ENCODE measurements at places on chromosomes 1 and 21.

DNA sequence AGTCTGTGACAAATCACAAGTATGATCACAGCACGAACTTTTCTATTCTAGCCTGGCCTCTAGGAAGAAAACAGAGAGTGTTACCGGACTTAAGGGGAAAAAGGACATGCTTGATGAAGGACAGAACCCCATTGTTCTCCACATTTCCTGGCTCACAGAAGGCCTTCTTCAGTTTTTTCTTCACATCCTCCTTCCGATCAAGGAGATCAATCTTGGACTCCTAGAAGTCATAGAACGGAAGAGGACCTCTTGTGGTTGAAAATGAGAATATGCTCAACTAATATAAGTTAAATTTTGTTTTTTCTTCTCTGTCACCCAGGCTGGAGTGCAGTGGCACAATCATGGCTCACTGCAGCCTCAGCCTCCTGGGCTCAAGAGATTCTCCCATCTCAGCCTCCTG lies 30.3 kb downstream of the YARS1 start:
- no peak for DNase-seq

- DNase-seq, result no peak
Measured at GRCh38 chr1:119002028-119002686, 14.0 kb upstream of the TBX15 start.

DNA sequence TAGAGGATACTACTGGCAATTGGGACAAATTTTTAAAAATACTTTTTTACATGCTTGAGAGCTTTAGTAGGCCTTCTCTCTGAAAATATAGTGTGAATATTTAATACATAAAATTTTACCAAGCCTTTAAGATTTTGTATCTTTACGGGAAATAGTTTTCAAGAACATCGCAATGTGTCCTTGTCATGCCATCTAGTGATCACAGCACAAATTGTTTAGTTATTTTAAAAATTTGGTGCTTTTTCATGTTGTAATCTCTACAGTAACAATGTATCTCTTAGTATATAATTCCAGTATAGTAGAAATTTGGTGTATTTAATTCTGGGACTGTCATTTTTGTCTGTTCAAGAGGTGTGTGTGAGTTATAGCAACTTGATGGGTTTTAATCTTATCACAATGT lies 6.7 kb downstream of the CDC7 start:
- no peak for DNase-seq

- DNase-seq, result no peak
Measured at GRCh38 chr1:64472040-64472376, 2.1 kb downstream of the CACHD1 start.

DNA sequence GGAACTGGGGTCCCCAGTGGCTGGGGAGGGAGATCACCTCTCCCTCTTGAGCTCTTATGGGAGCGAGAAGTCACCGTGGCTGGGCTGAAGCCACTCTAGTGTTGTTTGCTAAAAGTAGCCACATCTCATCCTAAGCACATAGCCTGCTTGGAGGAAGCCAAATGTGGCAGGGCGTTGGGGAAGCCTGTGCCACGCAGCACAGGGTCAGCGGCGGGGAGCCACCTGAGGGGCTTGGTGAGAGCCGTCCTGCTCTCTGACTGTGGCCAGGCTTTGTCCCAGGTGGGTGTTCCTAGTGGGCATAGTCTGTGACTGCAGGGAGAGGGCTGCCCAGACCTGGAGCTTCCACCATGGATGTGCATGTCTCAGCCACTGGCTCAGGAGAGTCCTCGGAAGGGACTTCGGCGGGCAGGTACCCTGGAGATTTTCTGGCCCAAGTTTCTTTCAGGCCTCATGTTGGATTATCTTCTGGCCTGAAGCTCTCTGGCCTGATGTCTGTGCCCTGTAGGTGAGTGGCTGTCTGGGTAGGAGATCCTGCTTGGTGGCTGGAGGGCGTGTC lies 38.9 kb downstream of the MORN1 start:
- DNase-seq, result no peak

DNA sequence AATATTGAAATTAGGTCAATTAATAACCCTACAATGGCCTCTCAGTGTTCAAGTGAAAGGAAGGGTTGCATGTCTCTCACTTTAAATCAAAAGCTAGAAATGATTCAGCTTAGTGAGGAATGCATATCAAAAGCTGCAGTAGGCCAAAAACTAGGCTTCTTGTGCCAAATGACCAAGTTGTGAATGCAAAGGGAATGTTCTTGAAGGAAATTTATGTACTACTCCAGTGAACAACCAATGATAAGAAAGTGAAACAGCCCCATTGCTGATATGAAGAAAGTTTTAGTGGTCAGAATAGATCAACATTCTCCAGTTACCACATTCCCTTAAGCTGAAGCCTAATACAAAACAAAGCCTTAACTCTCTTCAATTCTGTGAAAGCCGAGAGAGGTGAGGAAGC lies 10.0 kb downstream of the MAEL start:
- DNase-seq, result no peak

DNA sequence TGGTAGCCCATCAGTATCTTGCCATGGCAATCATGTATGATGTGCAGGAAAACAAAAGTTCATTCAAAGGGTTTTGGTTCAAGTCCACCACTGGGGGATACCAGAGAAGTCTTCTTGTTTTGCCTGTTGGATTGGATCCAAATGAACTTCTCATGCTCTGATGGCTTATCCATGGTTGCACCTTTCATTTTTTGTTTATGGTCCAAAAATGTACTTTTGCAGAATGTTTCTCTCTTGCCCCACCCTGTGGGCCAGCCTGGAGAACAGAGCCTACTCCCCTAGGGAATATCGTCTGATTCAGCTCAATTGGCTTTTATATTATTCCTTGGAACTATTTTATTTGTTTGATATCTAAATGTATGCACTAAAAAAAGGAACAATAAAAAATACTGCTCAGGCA lies 20.1 kb upstream of the CLCA1 start:
- no peak for DNase-seq

- no peak for DNase-seq
Measured at GRCh38 chr1:80892539-80892938, 908.2 kb upstream of the ADGRL2 start.
